ENCODE measurements at places on chromosomes 3 and 15.

DNA sequence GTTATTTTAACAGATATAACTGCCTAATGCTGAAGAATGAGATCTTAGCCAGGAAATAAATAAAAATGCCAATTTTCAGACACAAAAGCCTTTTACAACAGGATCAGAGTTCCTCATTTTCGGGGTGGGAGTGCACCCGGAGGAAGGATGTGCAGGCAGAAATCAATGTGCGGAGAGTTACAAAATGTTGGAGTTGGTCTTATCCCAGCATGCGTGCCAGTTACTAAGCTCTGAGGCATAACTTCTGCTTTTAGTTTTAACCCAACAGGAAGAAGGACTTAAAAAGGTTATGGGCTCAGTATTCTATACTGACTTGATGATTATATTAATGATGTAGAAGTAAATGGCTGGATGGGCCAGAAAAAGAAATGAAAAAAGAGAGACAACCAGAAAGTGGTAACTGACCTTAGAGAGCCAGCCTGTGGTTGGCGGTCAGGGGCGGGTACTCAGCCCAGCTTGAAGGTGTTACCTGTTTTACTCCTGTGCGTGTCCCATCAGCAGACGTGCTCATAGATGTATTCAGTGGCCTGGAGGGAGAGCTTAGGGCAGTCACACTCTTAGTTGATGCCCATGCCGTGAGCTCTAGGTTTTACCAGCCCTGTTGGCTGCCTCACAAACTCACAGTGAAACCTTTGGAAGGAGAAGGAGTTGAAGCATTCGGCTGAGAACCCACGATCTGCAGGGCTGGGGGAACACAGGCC is 164.7 kb downstream of the SV2B start:
- DNase-seq = no peak

- DNase-seq = peak; percentile 38
Observed at GRCh38 chr15:75349851-75350588, 3.2 kb downstream of the NEIL1 start.

- DNase-seq = no peak
Observed at GRCh38 chr15:29952225-29952624, 130.0 kb upstream of the TJP1 start.

GRCh38 chr15:44275150-44275830 is 13.2 kb upstream of the GOLM2 start:
- no peak for DNase-seq

DNA sequence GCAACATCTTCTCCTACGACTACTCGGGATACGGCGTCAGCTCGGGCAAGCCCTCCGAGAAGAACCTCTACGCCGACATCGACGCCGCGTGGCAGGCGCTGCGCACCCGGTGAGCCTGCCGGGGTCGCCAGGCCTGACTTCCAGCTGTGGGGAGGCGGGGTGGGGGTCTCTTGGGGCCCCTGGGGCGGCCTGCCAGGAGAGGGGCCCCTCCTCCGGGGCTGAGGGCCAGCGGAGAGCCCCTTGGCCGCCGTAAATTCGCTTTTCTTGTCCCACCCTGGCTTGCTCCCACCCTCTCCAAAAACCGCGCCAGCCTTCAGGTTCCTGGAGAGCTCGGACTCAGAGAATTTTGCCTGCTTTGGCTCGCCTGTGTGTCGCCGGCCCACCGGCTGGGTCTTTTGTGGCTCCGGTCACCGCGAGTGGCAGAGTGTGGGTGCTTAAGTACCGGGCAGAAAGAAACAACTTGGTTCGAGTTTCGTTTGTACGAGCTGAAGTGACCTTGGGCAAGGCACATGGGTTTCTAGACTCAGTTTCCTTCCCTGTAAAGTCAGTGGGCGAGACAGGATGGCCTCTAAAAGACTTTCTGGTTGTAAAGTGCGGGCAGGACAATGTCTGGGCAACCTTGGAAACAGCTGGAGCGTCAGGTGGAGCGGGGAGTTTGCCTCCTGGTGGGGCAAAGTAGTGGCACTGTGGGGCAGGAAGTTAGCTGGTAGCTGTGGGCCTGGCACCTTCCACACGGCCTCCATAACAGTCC is 976 bp downstream of the ABHD17C start:
- no peak for DNase-seq

- DNase-seq = no peak
Observed at GRCh38 chr3:5022966-5023776, 43.9 kb downstream of the BHLHE40 start.

DNA sequence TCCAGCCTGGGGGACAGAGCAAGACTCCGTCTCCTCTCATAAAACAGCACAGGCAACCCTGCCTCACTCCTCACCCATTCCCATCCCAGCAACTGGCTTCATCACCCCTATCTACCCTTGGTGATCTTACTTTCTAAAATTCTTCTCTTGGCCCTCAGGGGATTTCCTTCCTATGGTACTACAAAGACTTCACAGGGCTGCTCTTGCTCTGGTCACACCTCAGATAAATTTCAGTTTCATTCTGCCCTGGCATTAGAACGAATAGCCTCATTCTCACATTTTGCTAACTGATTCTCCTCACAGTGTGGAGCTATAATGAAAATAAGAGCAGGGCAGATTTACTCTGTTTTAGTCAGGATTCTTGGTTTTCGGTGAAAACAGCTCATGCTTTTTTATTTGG is 22.1 kb upstream of the CRBN start:
- no peak for DNase-seq

DNA sequence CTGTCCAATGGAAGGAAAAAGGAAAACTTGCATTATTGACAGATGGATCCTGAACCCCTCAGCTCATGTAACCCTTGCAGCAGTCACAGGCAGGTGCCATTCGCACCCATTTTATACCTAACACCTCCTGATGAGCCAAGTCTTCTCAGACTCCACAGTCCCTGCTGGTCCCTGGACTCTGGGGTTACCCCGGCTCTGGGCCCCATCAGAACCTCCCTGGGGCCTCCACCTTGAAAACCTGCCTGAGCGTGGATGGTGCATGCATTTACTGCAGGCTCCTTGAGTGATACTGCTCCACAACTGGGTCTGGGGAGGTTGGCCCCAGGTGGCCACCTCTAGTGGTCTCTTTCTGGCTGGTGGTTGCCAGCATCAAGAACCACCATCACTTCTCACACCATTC is 15.9 kb upstream of the DOCK3 start:
- no peak for DNase-seq

DNA sequence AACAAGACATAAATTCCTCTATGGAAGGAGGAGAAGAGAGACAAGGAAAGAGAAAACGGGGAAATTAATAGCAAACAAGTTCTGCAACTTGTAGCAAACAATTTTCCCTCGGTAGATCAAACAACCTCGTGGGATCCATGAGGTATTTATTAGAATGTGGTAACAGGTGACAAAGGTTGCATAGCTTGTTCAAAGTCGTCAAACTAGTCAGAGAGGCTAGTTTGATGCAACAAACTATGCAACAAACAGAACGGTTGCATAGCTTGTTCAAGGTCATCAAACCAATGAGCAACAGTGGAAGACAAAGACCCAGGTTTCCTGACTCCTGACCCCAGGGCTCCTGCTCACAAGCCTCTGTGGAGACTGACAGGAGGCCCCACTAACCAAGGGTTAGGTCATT is 20.7 kb downstream of the MB21D2 start:
- no peak for DNase-seq

DNA sequence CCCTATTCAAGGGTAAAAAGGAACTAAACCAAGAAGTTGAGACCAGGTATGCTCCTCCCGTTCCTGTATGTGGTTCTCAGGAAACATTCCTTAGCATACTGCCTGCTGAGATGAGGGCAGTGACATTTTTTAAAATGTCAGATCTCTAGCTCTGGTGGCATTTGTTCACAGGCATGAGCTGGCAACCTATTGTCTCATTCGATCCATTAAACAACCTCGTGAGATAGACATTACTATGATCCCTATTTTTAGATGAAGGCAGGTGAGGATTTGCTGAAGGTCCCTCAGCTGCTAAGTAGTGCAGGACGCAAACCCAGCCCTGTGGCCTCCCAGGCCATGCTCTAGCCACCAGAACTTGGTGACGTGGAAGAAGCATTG is 74.9 kb downstream of the SIDT1 start:
- no peak for DNase-seq

DNA sequence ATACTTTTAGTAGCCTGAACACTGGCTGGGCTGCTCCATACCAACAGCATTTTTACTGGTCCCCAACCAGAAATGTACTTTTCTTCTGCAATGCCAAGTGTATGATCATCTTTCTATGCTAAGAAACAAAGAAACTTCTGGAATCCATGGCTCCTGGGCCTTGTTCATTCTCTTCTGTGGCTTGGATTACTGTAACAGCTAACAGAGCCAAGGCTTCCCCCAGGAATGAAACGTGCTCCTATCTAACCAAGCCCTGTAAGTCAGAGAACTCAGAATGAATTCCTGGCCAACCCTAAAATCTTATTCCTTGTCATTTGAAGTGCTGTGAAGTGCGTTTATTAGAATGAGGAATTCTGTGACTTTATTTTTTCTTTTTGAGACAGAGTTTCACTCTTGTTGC is 102.9 kb upstream of the RAD18 start:
- no peak for DNase-seq

GRCh38 chr3:102083473-102083872 is 234.2 kb downstream of the NFKBIZ start:
- DNase-seq = no peak

GRCh38 chr3:53169832-53170324 is 8.9 kb downstream of the PRKCD start:
- no peak for DNase-seq

DNA sequence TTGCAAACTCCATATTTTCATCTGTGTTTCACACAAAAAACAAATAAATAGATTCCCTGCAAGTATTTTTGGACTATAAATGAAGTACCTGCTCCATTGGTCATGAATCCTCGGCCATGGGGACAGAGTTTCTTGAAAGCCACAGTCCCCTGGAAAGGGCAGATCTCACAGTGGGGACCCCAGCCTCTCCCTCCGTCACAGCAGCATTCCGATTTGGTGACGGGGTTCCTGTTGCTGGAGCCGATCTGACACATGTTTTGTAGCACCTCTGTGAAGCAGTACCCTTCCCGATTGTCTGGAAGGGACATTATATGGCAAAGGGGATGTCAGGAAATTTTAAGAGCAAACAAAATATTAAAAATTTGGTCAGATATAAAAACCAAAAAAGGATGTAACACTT is 96.2 kb downstream of the DUT start:
- no peak for DNase-seq

All from activated CD4-positive, CD25-positive, alpha-beta regulatory T cell treated with anti-CD3 and anti-CD28 coated beads, Interleukin-2, amount 50 U/mL, for 16 hours (primary cell).